ENCODE measurements at places on chromosomes 2 and 18.

DNA sequence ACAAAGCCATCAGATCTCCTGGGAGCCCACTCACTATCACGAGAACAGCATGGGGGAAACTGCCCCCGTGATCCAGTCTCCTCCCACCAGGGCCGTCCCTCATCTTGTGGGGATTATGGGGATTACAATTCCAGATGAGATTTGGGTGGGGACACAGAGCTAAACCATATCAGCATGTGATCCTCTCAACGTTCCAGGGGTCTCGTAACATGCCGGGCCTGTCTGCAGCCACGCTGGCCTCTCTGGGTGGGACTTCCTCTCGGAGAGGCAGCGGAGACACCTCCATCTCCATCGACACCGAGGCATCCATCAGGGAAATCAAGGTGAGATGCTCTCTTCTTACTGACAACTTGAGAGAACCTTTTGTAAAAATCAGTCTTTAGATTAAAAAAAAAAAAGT is 49.6 kb upstream of the RBM44 start:
- DNase-seq, result no peak

DNA sequence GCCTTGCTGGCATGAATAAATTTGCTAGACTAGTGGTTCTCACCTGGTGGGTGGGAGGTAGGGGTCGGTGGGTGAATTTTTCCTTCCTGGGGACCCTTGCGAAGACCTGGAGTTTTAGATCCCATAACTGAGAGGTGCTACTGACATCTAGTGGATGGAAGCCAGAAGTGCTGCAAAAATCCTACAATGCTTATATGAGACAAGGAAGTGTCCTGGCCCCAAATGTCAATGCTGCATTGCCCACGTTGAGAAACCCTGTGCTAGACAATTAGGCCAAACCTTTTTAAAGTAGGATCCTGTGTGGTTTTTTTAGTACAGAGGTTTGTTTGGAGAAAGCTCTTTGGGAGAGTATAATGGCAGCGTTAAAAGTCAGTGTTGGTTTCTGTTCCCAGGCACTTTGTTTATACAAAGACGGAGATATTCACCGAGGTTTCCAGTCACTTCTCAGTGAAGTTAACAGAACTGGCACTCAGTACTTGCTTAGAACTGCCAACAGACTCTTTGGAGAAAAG is 9.6 kb downstream of the SERPINB8 start:
- peak; percentile 78 for DNase-seq

DNA sequence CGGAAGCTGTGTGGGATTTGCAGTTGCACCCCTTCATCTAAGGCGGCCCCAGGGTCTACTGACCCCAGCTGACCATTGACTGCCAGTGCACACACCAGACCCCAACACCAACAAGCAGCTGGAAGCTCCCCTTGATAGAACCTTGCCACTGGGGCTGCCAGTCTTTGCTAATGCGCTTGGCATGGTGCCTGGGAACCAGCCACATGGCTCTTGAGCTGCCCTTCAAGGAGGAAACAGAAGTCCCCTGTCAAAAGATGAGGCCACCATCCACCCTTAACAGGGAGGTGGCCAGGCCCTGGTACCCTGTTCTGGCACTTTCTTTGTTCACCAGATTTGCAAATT is 8.6 kb downstream of the ALPI start:
- no peak for DNase-seq

DNA sequence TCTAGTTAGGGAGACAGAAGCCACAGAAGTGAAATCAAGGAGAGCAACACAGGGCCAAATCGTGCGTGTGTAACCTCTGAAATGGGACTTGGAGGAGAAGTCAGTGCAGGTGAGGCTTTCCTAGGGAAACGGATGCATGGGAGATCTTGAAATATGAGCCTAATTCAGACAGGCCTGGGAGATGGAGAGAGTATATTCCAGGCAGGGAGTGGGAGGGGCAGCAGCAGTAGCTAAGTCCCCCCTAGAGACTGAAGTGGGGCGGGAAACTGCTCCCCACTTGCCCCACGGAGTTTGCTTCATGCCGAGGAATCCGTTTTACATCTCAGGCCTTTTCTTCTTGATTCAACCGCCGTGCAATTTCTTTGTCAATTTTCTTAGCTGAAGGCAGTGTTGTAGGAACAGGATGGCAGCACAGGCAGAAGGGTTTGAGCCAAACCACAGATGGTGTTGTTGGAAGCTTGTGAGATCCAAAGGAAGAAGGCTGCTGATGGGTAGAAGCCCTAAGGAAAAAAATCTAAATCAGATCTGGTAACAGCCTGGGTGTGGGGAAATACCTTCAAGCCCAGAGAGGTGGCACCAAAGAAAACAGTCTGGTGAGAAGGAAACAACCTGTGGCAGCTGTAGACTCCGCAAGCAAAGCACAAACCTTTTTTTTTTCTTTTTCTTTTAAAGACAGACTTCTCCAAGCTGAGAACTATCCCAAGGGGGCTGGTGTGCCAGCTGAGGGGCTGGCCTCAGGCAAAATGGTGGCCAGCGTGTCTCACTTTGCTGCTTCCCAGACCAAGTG is 40.2 kb downstream of the EPAS1 start:
- DNase-seq, result peak; percentile 39

All from EH (cell line).